ENCODE measurements at places on chromosomes 4 and X.

DNA sequence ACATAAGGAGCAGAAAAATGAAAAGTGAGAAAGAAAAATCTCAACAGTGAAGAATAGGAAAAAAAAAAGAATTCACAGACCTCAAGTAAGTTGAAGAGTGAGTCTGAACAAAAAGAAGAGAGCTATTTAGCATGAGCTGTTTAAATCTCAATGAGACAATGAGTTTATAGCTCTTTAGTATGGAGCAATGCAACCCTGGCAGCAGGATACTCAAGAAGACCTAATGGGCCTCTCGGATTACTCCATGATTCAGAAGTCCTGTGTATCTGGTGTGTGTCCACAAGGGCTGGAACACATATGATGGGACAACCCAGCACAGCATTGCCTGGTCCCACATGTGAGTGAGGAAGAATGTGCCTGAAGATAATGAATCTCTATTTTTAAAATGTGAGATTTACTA, 563.1 kb upstream of the INTU start:
- no peak for DNase-seq

- no peak for DNase-seq
Observed at GRCh38 chr4:40335525-40335894, 377 bp downstream of the CHRNA9 start.

DNA sequence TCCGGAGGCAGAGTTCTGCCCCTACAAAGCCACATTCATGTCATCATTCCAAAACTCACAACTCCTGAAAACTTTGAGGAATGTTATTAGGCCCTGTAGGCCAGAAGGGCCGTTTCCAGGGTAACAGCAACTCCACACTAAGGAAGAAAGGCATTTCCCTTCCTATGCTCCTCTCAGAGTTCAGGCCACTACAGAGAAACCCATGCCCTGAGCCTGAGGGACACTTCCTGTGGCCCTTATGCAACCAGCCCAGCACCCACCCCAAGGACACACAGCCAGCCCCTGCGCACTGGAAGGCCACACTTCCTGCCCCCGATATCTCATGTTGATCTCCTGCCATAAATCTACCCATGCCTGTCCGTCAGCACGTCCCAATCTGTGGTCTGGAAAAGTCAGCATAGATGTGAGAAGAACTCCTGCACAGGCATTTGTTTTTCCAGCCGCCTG, 289.3 kb downstream of the BCOR start:
- no peak for DNase-seq

DNA sequence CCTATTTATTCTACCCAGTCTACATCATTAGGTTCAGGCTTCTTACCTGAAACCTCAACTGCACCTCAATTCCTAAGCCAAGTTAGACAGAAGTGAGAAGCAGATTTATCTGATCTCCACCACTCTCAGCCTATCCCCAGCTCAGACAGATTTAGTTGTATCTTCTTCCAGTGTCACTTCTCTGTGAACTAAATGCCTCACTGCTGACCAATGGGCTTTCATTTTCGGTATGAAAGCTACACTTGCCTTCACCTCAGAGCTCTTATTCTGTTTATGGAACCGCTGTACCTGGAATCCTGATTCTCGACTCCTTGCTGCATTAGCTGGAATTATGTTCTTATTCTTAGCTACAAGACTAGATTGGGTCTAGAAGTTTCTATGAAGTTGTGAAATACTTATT, 833.2 kb downstream of the CCSER1 start:
- DNase-seq, result no peak

DNA sequence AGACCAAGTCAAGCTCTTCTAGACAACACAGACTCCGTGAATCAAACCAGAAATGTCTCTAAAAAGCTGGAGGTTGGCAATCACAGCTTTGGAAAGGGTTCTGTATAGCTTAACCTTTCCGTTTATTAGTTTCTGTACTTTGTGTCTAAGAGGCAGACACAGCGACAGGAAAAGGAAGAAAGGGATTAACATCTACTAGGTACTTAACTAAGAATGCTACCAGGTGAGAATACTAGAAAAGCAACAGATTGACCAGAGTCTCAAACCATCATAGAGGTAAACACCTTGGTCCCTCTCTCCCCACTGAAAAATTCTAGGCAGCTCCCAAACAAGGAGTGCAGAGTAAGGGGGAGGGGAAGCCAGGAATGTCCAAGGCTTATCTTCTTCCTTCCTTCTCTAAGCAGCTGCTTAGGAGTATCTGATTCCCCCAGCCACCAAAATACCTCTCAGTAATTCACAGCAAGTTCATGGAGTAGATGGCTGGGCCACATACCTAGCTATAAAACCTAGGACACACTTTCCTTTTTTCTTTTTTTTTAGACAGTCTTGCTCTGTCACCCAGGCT, 80.8 kb downstream of the APBB2 start:
- DNase-seq, result no peak

GRCh38 chrX:15016051-15016450, 142.8 kb downstream of the MOSPD2 start:
- no peak for DNase-seq

DNA sequence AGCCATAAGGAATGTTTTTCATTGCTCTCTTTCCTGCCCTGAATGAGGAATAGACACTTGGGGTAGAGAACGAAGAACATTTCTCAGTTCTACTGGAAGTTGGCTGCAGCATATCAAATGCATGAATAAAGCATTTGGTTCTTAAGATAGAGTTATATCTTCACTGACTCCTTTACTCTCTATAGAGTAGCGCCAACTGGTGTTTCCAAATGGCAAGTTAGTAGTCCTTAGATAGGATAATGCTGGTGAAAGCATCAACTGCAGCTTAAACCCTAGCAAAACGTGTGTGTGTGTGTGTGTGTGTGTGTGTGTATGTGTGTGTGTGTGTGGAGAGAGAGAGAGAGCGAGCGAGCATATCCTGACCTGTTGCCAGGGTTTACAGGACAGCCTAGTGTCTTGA, 62.2 kb upstream of the FRMPD4 start:
- no peak for DNase-seq

DNA sequence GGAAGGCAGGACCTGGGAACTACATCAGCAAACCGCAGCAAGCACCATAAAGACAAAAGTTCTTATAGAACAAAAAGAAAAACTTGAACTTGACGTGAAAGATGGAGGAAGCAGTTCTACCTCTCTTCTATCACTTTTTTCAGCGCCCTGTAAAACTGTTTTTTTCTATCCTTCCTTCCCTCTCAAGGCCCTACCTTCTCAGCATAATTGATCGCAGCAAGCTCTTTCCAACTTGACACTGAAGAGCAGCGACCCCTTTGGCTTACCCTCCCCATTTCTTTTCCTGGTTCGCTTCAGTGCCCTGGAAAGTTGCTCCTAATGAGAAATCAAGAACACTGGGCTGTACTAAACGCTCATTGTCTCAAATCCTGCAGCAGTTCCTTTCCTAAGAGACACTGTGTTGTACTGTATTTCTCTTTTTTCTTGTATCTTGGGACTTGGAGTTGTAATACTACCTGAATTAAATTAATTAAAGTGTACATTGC, 150.6 kb upstream of the SLC4A4 start:
- DNase-seq, result no peak

- DNase-seq, result no peak
Observed at GRCh38 chr4:165502916-165503907, 124.4 kb downstream of the CPE start.

GRCh38 chr4:92305148-92305877, 1.5 kb downstream of the GRID2 start:
- peak; percentile 3 for DNase-seq

DNA sequence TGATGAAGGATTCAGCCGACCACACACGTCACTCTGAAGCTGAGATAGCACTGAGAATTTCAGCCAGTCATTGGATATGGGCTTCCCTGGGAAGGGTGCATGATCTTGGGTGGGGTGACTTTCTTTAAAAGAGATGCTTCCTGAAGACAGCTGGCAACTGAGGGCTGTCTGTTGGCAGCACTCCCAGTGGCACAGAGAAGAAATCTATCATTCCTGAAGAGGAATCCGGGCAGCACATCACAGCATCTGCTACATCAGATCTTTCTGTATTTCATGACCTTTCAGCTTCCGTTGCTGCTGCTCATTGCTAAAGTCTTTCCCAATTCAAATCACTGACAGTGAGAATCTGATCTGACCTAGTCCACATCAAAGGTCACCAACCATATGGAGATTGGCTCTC, 193.8 kb upstream of the RBPJ start:
- DNase-seq, result no peak

DNA sequence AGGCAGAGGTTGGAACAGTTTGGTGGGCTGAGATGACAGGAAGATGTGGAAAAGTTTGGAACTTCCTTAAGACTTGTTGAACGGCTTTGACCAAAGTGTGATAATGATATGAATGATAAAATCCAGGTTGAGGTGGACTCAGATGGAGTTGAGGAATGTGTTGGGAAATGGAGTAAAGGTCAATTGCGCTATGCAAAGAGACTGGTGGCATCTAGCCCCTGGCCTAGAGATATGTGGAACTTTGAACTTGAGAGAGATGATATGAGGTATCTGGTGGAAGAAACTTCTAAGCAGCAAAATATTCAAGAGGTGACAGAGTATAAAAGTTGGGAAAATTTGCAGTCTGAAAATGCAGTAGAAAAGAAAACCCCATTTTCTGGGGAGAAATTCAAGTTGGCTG, 21.4 kb upstream of the UGT2B17 start:
- DNase-seq, result no peak

DNA sequence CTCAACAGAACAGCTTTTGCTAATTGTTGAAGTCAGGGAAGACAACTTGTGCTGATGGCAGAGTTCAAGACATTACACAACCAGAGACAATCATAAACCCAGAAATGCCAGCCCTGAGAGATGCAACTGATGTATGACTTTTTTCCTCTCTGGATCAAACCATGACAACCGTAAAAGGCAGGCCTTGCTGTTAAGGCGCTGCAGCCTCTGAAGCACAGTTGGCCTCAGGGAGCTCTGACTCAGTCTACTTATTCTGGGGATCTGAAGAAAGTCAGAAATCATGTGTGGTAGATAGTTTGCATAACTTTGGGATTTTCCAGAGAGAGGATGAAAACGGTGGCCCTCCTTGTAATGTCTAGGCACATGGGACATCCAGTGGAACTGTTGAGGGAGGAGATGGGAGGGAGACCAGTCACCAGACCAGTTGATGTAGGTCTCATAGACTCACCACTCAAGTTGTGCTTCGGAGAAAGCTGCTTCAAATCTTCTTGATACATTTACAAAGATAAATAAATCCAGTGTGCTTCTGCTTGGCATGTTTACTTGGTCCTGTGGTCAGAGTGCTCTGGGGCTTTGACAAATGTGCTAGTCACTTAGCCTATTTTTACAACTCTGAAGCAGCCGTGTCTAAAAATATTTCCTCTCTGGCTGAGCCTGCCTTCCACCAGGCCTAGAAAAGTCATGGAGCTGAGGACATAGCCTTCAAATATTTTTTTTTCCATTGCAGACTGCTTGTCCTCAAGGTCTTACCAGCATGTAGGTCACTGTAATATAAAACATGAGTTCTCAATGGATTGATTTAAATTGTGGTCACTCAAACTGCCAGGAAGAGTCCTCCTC, 7.5 kb downstream of the HADH start:
- no peak for DNase-seq

GRCh38 chr4:31043382-31044062, 323.4 kb downstream of the PCDH7 start:
- no peak for DNase-seq

GRCh38 chr4:47531241-47531953, 46.3 kb downstream of the ATP10D start:
- DNase-seq, result no peak

DNA sequence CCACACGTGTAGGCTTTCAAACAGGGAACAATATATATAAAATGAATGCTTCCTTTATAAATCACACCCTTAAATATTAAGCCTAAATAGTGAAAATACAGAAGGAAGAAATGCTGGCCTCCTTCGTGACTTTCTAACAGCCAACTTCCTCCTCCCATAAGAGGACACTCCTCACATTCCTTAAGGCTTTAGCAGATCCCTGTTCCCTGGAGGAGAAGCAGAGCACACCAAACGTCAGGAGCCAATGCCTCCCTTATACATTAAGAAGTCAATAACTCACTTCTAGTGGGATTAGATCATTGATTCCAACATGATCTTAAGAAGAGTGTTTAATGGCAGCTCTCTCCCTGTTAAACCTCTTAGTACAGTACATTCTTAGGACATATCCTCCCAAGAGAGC, 108.4 kb upstream of the FAM241A start:
- no peak for DNase-seq

GRCh38 chr4:8882239-8882638, 10.6 kb upstream of the HMX1 start:
- DNase-seq, result no peak

GRCh38 chrX:19804151-19804550, 83.2 kb downstream of the SH3KBP1 start:
- DNase-seq, result no peak

GRCh38 chr4:141896687-141897086, 260.3 kb downstream of the IL15 start:
- DNase-seq, result no peak

- DNase-seq, result no peak
Observed at GRCh38 chr4:176844448-176844847, 51.7 kb upstream of the VEGFC start.

- DNase-seq, result no peak
Observed at GRCh38 chr4:15811703-15812337, 33.7 kb downstream of the CD38 start.

DNA sequence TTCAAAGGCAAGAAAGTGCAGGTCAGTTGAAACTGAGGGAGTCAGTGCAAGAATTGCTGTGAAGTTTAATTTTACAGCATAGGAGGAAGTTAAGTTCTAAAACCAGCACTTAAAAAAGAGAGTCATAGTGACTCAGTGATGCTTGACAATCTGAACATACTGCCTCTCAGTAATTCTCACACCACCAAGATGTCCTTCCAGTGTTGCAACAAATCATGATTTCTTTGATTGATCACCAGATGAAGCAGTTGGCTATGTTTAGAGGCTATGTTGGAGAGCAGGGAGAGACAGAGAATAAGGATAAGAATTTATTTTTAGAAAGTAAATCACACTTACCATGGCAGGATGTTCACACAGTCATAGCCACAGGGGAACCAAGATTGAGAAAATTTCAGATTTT, 13.2 kb downstream of the TRIM2 start:
- DNase-seq, result no peak

GRCh38 chrX:43958529-43958928, 14.7 kb downstream of the NDP start:
- peak; percentile 59 for DNase-seq

DNA sequence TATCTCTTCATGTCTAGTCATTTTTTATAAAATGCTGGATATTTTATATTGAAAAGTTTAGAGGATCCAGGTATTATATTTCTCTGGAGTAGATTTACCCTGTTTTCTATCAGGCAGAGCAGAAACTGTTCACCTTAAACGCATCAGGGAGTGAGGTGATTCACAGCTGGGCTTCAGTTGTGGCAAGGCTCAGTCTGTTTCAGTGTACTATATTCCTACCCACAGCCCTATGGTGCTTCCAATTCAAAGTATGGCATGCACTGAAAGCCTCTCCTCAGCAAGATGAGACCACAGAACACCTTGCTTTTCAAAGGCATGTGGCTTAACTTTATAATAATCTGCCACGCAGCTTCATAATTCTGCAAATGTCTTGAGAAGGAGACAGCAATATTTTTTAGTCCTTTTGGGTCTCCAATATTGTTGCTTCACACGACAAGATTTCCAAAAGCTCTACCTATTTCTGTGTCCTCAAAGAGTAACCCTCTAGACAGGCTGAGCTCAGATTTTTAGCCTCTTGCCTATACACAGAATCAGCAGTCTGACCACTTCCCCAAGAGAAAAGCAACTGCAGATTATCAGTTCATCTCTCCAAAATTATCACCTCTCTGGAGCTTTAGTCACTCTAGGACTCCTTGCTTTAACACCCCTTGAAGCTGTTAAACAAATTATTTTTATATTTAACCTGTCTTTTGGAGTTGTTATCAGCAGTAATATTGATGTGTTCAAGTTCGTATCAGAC, 24.4 kb downstream of the PRDM5 start:
- no peak for DNase-seq

- DNase-seq, result no peak
Observed at GRCh38 chr4:42824278-42824977, 68.1 kb upstream of the GRXCR1 start.
